ENCODE measurements at places on chromosomes 7 and 10.

DNA sequence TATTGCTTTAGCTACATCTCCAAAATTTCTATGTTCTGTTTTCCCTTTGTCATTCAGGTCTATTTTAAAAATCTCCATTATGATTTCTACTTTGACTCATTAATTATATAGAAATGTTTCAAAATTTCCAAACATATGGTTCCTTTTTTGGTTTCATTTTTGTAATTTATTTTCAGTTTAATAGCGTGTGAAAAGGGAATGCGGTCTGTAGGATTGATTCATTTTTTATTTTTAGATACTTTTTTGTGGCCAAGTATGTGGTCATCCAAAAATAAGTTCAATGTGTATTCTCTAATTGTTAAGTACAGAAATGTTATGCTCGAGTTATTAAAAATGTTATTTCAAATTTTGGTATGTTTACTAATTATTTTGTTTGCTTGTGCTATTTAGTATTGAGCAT lies 72.5 kb upstream of the ANKRD1 start:
- DNase-seq = peak; percentile 7

GRCh38 chr7:157046681-157047080 lies 36.2 kb upstream of the MNX1 start:
- DNase-seq = no peak

DNA sequence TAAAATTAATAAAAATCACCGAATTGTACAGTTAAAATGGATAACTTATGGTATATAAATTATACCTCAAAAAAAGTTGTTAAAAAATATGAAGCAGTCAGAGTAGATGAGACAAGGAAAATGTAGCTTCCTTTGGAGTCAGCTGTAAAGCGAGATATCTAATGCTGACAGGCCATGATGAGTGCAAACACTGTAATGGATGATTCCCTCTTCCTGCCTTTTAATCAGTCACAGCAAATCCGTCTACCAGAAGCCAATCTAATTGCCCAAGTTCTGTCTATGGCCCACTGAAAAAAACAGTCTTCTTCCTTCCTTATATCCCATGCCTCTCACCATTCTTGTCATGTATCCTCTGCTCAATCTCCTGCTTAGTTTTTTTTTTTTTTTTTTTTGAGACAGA lies 59.9 kb upstream of the DNAJB12 start:
- no peak for DNase-seq

GRCh38 chr10:63256009-63256773 lies 123.1 kb downstream of the NRBF2 start:
- DNase-seq = peak; percentile 80

DNA sequence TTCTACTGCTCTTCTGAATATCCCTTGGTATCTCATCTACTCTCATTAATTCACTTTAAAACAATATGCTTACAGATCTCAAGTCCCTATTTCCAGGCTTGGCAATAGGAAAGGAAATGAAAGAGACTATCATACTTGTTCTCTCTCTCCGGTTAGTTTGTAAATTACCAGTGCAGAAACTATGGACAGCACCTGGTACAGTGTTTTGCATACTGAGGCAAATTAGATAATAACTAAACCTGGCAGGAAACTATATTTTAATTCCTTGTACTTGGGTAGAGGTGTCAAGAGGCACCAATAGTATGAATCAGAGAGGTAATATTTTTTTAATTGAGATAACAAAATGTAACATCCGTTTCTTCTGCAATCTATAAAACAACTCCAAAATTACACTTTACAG lies 97.7 kb upstream of the TMEM196 start:
- no peak for DNase-seq

- peak; percentile 75 for DNase-seq
Observed at GRCh38 chr10:31133792-31134310, 102.2 kb upstream of the ZNF438 start.

DNA sequence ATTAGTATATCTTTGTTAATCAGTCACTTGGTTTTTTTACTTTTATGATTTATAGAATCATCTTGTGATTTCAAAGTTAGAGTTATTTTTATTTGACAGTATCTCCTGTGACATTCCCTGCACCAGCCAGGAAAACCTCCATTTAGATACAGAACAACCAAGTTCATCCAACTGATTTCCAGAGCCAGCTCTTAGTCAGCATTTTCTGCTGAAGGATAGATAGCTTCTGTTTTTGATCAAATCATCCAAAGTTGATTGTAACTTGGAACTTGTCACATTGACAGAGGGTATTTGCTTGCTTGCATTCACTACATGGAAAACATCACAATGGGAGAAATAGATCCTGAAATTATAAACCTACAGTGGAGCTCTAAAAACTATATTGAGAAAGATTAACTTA lies 122.6 kb downstream of the PON1 start:
- no peak for DNase-seq

DNA sequence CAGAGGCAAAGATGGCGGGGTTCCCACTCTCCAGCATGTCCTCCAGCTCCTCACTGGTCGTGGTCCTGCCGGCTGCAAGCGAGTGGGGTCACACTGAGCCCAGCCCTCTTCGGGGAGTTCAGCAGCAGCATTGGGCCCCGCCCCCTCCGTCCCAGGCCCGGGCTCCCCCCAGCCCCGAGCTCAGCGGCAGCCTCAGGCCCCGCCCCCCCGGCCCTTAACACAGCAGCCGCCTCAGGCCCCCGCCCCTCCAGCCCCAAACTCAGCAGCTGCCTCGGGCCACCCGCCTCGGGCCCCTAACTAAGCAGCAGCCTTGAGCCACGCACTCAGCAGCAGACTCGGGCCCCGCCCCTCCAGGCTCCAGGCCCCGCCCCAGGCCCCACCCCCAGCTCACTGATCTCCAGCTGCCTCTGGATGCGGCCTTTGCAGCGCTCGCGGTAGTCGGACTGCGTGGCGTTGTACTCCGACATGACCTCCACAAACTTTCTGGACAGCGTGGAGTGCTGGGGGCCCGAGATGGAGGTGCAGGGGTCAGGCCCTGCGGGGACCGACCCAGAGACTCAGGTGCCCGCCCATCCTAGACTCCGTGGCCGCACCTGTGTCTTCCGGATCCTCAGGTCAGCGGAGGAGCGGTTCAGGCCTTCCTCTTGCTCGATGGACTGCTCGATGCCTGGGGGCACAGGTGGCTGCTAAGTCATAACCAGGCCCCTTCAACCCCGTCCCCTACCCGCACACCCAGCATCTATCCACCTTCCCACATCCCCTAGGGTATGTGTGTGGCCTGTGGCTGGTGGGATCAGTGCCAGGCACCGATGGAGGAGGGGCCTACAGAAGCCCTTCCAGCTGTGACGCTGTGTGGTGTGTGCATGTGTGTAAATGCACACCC lies 15.5 kb downstream of the STX1A start:
- DNase-seq = peak; percentile 65

DNA sequence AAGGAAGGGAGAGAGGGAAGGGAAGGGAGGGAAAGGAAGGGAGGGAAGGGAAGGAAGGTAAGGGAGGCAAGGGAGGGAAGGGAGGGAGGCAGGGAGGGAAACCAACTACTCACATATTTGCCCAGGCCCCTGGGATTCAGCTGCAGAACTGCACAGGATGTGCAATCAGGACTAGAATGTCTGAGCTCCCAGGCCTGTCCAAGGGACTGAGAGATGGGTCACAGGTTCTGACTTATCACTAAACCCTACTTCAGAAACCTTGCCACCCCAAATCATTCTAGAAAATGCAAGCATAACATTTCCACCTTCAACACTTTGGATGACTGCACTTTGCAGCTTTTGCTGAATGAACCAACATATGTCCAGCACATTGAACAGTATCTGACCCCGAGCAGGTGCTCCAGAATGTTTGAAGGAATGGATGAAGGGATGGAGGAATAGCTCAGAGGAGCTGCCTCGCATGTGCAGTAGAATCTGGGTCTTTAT lies 245.3 kb downstream of the KCNMA1 start:
- DNase-seq = peak; percentile 59

GRCh38 chr10:103966671-103967447 lies at the start of gene SLK:
SLK (plus strand) TSS chr10:103967140; CDS start chr10:103967746, 606 bp downstream.
- peak; percentile 77 for DNase-seq

GRCh38 chr10:91683975-91684374 lies 51.1 kb upstream of the PPP1R3C start:
- peak; percentile 44 for DNase-seq

- DNase-seq = peak; percentile 59
Observed at GRCh38 chr10:17206210-17206709, 4.8 kb upstream of the TRDMT1 start.

DNA sequence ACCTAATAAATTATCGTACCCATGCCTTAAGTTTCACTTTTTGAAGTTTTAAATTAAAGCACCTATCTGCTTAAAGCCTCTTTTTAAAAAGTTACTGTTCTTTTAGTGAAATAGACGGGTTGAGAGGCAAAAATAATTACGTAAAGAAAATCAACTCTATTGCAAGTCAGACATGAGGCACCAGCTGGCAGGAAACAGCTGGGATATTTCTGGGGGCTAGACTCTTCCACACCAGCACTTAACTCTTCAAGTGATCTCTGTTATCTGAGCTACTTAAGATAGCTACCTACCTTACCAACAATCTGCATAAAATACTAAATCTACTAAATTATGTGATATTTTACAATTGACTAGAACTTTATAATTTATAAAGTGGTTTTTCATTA lies 35.8 kb downstream of the GBF1 start:
- DNase-seq = peak; percentile 34

GRCh38 chr10:18164748-18165361 lies 24.6 kb downstream of the CACNB2 start:
- peak; percentile 92 for DNase-seq

- DNase-seq = peak; percentile 86
Observed at GRCh38 chr7:137169282-137169698, 174.2 kb downstream of the PTN start.
